Daoy (cell line): ENCODE measurements at places on chromosomes 3 and 15. TPM values are rescaled to one million over a fixed set of nuclear protein-coding genes. Genes with fewer than 3 reads are reported as not detected.

GRCh38 chr3:105988540-105989212, 119.9 kb upstream of the CBLB start:
- no peak for DNase-seq

The POPDC2 gene
- 0.17 TPM in 1 of 2 replicates, not detected in the other for total RNA-seq

GRCh38 chr3:105862217-105862616, 6.6 kb downstream of the CBLB start:
- no peak for DNase-seq

DNA sequence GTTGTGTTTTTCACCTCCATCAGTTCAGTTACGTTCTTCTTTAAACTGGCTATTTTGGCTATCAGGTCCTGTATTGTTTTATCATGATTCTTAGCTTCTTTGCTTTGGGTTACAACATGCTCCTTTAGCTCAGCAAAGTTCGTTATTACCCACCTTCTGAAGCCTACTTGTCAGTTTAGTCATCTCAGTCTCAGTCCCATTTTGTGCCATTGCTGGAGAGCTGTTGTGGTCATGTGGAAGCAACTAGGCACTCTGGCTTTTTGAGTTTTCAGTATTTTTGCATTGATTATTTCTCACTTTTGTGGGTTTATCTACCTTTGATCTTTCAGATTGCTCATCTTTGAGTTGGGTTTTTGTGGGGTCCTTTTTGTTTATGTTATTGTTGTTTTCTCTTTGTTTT, 151.3 kb downstream of the CFAP20DC start:
- no peak for DNase-seq

DNA sequence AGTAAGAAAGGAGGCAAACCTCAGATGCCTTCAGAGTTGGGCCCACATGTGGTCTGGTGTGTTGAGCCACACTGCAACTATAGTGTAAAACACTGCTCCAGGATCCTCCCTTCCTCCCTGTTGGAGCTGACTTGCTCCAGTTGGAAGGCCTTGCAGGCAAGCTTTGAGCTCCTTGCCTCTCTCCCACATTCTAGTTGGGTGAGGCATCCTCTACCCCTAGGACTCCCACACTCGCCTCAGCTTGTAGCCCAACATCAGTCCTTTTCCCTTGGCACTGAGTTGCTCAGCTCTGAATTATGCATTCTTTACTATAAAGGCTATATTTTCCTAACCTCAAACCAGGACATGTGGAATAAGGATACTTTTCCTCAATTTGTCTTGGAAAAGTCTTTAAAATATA, 143.9 kb downstream of the NECTIN3 start:
- no peak for DNase-seq

- DNase-seq, result no peak
Measured at GRCh38 chr15:51320843-51321242, 17.6 kb downstream of the CYP19A1 start.

DNA sequence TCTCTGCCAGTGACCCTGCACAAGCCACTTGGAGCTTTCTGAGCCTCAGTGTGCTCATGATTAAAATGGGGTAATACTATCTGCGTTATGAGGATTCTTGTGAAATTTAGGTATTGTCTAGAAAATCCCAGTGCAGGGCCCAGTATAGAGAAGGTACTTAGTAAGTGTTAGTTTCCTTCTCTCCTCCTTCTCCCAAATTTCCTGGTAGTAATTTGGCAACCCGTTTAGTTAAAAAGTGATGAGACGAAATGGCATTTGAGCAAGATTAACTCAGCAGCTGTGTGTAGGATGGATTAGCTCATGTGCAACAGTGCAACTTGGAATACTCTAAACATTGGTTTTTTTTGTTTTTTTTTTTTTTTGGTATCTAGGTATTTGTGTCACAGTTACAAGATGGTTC, 84.6 kb downstream of the SLCO3A1 start:
- no peak for DNase-seq
